CD8-positive, alpha-beta T cell (primary cell): ENCODE measurements at places on chromosomes 5 and 9.

- no peak for DNase-seq
These were observed 671.9 kb upstream of the KLF4 start for GRCh38 chr9:108161503-108161902.

- DNase-seq = no peak
These were observed 7.8 kb upstream of the PURA start for GRCh38 chr5:140106101-140106500.

- DNase-seq = peak; percentile 38
These were observed 5.0 kb downstream of the IL3 start for GRCh38 chr5:132065351-132065937.

- no peak for DNase-seq
These were observed 315.8 kb upstream of the GRAMD2B start for GRCh38 chr5:126107381-126107780.

DNA sequence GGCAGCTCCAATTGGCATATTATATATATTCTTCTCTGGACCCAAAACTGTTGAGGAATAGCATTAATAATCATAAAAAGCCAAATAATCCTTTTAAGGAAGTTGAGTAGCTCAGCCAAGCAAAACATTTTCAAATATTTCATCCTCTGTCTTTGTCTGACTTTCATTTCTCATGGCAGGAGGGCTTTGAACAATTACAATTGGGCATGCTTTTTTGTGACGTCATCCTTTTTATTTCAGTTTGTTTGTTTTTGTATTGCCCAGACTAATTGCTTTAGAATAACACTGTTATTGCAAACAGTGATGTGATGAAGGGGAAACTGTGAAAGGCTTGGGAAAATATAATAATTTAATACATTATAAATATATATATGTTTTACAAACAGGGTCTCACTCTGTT is 65.2 kb upstream of the MAP1B start:
- DNase-seq = no peak

DNA sequence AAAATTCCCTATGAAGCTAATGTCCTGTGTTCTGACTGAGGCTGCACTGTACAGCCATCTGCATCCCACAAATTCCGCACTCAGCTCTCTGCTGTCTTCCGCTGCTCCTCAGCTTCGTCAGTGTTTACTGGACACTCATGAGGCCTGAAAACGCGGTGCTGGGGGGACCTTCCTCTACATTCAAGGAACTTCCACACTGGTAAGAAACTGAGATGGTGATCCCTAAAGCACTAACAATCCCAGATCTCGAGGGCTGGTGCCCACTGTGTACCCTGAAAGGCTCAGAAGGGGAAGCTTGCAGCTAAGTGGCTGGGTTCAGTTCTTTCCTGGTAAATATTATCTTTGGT is 117.9 kb downstream of the NRG2 start:
- DNase-seq = no peak
